Skeletal muscle cell (primary cell): ENCODE measurements at places on chromosomes 6 and 20.

DNA sequence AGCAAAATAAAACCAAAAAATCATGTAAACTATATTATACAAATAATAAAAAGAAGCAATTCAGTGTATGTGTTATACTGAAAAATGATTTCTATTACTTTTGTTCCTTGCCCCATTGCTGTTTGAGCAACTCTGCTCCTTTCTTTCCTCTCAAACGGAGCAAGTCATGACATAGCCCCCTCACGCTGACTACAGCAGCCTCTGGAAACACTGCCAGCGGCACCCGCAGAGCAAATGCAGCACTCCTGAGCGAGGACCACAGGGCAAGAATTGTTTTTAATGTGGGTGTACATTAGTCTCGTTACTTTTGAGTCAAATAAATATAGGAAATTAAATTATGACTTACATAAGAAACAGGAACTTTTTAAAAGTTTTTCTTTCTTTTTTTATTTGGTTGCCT lies 350.1 kb upstream of the HSF2 start:
- DNase-seq: no peak

- DNase-seq: no peak
Measured at GRCh38 chr6:111818539-111819226, 54.6 kb downstream of the FYN start.

DNA sequence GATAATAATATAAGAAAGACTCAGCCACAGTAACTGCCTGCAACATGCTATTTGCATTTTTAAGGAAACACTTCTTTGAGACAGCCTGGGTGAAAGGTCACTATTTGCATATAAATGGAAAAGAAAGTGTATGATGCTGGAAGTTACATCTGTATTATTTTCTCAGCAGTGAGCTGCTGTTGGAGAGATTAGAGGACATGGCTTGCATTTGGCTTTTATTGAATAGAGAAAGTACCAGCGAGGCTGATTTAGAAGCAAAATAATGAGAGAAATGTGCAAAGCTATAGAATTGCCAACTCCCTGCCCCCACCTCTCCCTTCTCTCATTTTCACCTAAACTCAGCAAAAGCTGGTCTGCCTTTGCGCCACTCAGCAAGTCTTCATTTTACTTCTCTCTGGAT lies 12.7 kb downstream of the MYT1 start:
- DNase-seq: no peak

- no peak for DNase-seq
Measured at GRCh38 chr6:22884456-22884855, 315.1 kb downstream of the HDGFL1 start.

DNA sequence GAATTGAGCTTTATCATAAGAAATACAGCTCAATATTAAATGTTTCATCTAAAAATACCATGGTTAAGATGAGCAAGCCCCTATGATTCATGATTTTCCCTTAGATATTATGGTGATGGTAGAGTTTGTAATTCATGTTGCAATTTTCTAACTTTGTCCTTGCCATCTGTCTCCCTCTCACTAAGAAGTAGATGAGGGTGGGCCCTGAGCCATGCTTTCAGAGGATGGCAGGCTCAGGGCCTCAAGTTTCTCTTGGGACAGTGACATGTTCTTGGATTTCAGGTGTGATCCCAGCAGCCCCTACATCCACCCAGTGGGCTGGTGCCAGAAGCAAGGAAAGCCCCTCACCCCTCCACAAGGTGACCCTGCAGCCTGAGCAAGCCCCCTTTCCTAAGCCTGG lies 25.6 kb downstream of the L3MBTL1 start:
- no peak for DNase-seq

DNA sequence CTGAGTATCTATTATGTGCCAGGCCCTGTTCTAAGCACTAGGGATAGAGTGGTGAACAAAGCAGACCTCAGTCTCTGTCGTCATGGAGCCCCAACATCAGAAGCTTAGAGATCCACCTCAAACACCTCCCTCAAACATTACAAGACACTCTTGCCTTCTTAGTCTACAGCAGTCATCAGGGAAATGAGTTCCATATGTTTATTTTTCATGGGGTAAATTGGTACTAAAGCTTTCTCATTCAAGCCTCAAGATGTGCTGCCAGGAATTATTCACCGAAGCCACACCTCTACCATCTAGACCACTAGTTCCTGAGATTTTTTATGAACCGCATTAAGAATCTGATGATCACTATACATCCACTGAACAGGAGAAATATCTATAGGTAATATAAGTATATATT lies 59.0 kb upstream of the TFB1M start:
- no peak for DNase-seq

GRCh38 chr6:70309243-70309642 lies 6.4 kb upstream of the COL9A1 start:
- DNase-seq: no peak

DNA sequence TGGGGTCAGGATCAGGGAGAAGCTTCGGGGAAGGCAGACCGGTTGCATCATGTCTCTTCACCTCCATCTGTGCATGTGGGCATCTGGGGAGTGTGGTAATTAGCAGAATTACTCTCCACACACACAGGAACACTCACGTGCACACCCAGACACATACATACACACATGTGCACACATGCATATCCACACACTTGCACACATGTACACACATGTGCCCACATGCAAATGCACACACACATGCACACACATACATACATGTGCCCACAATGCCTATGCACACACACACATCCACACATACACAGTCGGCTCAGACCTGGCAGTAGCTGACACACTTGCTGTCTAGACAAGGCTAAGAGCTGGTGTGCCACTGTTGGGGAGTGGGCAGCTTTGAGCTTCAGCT lies 212.3 kb upstream of the PMEPA1 start:
- DNase-seq: no peak

DNA sequence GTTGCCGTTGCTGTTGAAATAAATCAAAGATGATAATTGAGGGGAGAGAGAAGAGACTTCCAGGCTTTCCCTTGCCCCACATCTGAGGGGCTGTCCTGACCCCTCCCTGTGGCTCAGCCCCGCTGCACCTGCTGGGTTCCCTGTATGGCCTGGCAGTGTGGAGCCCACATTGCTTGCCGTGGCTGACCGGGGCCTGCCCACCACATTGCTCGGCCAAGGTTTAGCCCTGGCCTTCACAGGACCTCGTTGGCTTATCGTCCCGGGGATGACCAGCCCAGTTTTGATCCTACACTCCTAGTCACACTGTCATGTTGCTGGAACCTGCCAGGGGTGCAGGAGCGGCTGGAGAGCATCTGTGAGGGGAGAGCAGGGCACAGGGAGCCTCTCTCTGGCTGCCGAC lies 102.4 kb downstream of the CDH4 start:
- DNase-seq: no peak

GRCh38 chr20:3173610-3174441 lies 477 bp upstream of the LZTS3 start:
- DNase-seq: peak; percentile 32

- no peak for DNase-seq
Measured at GRCh38 chr20:48818481-48818987, 9.3 kb downstream of the PREX1 start.

GRCh38 chr20:58002901-58003300 lies 225.6 kb downstream of the ANKRD60 start:
- no peak for DNase-seq

DNA sequence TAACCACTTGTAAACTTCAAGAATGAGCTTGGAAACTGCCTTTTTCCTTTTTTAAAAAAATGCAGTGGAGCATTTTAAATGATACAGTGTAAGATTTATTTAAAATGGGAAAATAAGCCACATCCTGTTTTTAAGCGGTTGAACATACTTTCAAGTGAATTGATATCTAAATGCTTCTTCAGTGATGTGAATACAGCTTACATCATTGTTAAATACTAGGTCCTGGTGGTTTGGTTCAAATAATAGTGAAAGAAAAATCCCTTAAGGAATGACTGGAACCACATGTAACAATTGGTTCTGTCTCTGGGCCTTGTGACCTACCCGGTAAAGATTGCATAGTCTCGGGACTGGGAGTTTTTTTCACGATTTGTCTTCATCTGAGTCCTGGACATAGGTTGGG lies 44.2 kb downstream of the BMP6 start:
- DNase-seq: no peak

GRCh38 chr6:72386324-72386723 lies 235.5 kb upstream of the KCNQ5 start:
- DNase-seq: no peak

GRCh38 chr6:42106112-42107023 lies 36.1 kb downstream of the C6orf132 start:
- DNase-seq: no peak

DNA sequence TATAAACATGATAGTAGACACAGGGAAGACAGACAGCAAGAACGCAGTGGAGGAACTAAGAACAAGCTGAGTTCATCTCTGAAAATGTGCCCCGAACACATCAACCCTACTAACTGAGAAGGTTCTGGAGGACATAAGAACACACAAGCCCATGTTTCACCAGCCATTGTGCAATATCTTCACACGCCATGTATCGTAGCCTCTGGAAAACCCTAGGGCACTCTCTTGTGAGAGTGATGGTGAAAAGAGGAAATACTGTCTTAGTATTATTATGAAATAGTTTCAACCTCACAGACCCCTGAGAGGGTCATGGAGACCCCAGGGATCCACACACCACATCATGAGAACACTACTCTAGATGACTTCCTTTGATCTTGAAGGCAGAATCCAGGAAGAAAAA lies 26.1 kb upstream of the FOXF2 start:
- DNase-seq: no peak

GRCh38 chr6:93886416-93886815 lies 467.1 kb upstream of the EPHA7 start:
- no peak for DNase-seq

GRCh38 chr6:56996401-56996800 lies 41.5 kb downstream of the BEND6 start:
- DNase-seq: no peak

GRCh38 chr20:38147163-38147562 lies 17.9 kb downstream of the TGM2 start:
- DNase-seq: no peak

GRCh38 chr6:146598772-146599405 lies at the start of gene ADGB:
ADGB (plus strand) TSS chr6:146598972; CDS start chr6:146599041, 69 bp downstream.
- DNase-seq: no peak

DNA sequence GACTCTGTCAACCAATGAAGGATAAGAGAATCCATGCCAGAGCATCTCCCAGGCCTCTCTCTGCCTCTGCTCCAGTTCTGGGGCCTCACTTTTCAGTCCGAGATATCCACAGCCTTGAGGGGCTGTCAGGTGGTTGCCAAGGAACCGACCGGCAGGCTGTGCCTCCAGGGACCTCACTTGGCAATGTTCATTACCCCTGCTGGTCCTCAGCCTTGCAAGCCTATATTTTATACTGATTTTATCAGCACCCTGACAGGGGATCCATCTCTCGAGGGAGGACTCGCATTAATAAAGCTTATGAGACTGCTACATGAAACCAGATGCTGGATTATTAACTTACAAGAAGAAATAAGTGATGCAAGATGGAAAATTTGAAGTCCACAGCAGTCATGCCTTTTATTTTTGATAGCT lies 39.9 kb downstream of the TMC2 start:
- no peak for DNase-seq
